ENCODE measurements at places on chromosomes 2 and 18.

DNA sequence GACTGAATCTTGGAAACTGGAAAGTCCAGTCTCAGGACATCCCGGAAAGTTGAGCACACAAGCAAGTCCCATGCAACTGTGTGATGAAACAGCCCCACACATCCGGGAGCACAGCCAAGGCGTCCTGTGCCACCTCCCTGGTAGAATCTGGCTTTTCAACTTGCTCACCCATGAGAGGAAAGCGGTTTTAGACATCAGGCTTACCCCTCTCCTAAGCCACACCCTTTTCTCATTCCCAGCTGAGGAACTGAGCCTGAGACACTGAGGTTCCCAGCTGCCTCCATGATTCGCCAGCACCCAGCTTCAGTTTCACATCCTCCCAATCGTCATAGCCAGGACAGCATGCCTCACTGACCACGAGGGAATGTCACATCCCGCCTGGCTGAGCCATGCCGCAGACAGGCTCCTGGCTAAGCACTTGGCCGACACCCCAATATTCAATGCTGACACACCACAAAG is 60.3 kb downstream of the STEAP3 start:
- peak; percentile 88 for DNase-seq

DNA sequence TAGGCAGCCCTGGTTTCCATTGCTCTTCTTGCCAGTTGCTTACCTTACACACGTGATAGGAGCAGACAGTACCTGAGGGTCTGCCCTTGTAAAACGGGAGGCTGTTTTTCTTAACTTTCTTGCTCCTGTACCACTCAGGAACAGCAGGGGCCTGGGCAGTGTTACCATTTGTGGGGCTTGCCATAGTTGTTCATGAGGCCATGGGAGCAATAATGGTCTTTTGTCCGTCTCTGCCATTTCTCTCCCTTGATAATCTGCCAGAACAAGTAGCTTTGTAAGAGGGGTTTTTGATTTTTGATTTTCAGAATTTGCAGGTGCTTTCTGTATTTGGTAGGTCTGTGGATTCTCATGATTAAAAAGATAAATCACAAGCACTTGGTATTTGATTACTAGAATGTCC is 259.0 kb downstream of the PHLPP1 start:
- peak; percentile 78 for DNase-seq

GRCh38 chr2:119827866-119828507 is 68.3 kb downstream of the PTPN4 start:
- DNase-seq, result no peak

DNA sequence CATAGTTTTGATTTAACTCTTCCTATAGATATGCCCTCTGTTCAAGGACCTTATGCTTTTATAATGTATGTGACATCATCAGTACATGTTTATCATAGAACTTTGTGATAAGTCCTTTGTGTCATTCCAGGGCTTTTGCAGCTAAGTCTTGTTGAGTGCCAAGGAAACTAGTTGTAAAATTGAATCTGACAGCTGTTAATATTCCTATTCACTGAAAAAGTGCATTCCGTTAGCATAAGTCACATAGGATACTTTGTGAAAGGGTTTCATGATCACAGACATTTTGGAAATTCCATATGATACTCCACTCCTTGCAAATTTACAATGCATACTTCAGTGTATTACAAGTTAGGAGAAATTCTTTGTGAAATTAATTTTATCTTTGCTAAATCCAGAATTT is 503.4 kb downstream of the CCDC85A start:
- DNase-seq, result no peak

DNA sequence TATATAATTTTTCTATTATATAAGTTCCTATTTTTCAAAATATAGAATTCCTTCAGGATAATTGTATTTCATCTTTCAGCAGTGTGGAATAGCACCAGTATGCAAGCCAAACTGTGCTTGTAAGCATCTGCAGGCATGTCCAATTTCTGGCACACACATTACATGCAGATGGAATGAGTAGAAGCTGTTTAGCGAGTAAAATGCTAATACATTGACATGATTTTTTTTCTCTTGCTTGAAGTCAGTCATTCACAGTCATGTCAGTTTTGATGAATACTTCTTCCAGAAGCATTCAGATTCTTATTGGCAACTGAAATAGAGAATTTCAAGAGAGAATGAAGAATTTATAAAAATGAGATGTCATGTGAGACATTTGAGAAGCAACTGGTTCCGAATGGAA is 109.4 kb downstream of the CERS6 start:
- DNase-seq, result no peak

GRCh38 chr18:24731158-24731557 is 270.7 kb downstream of the HRH4 start:
- DNase-seq, result no peak

GRCh38 chr18:70296289-70296688 is 7.4 kb downstream of the SOCS6 start:
- peak; percentile 64 for DNase-seq

- no peak for DNase-seq
Observed at GRCh38 chr2:86697551-86698104, 22.5 kb upstream of the RMND5A start.

Data from pons (tissue), 1 donor.